ENCODE measurements at places on chromosomes 1 and 21.

DNA sequence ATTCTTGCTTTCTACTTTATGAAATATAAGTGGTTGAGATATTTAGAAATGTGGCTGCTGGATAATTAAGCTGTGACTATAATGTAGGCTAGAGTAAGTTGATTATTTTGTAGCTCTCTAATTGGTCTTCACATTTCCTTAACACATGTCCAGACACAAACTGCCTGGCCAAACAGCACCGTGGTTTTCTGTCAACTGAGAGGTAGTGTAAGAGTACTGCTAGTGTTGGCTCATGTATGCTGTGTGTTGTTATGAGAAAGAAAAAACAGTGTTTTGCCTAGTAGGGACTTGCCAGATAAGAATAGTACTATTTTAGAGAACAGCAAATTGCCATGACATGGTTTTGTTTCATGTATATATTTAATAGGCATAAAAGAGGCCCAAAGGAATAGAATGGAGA is 37.1 kb downstream of the TMED5 start:
- no peak for DNase-seq

DNA sequence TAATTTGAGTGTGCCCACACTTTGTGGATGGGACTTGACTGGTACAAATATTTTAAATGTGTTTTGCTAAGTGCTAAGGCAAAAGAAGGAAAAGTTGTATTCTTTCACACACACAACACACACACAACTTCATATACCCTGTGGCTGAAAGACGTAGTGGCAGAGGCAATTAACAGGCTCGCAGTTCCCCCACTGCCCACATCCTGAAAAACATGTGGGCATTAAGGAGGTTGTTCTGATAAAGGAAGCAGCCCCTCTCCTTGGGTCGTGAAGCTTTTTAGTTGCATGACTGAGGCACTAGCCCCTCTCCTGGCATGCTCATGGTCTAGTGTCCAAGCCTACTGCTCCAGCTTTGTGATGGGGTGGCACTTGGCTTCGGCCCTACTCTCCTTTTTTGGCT is 14.3 kb upstream of the ADAM30 start:
- no peak for DNase-seq

- DNase-seq: no peak
Observed at GRCh38 chr1:175702079-175702795, 41.2 kb downstream of the TNR start.

DNA sequence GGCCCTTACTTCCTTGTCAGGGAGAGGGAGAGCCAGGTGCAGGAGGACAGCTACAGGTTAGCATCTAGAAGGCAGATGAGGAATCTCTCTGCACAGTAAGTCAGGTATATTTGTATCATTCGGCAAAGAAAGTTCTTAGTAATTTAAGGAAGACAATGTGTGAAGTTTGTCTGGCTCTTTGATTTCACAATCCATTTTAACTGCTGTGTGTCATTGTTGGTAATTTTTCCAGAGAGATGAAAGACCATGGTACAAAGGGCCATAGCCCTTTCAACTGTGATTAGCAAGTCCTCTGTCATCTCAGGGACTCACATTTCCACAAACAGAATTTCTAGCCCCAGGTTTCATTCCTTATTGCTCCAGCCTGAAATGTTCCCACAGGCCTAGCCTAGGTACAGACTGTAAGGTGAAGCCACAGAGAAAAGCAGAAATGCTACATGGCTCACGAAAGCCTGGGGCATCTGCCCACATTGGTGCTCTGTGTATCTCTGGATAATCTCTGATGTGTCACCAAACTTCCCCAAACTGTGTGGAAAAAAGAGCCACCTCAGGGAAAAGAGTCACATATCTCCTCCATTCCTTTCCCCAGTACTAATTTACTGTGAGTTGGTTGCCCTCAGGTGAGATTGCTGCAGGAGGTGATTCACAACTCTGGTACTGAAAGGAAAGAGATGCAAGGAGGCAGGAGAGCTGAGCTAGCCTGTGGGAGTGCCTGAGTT is 70.6 kb downstream of the SYT6 start:
- DNase-seq: no peak

- no peak for DNase-seq
Observed at GRCh38 chr1:198352975-198353695, 187.3 kb downstream of the ATP6V1G3 start.

Data from COR-L47 (cell line).